ENCODE measurements at places on chromosomes 1 and 21. TPM values are rescaled to one million over a fixed set of nuclear protein-coding genes. Genes with fewer than 3 reads are reported as not detected.

KCNE2 gene
- total RNA-seq: not detected

RCSD1 gene
- total RNA-seq: not detected

NFIA gene
- 4.8 TPM for total RNA-seq

RAVER2 gene
- total RNA-seq: 3.5 TPM

TMEM79 gene
- total RNA-seq: 9.5 TPM

PDZK1IP1 gene
- total RNA-seq: 11.2 TPM

SPATA21 gene
- total RNA-seq: not detected

TTC39A gene
- total RNA-seq: 1.2 TPM

CA6 gene
- not detected for total RNA-seq
